ENCODE measurements at places on chromosomes 5 and 9.

DNA sequence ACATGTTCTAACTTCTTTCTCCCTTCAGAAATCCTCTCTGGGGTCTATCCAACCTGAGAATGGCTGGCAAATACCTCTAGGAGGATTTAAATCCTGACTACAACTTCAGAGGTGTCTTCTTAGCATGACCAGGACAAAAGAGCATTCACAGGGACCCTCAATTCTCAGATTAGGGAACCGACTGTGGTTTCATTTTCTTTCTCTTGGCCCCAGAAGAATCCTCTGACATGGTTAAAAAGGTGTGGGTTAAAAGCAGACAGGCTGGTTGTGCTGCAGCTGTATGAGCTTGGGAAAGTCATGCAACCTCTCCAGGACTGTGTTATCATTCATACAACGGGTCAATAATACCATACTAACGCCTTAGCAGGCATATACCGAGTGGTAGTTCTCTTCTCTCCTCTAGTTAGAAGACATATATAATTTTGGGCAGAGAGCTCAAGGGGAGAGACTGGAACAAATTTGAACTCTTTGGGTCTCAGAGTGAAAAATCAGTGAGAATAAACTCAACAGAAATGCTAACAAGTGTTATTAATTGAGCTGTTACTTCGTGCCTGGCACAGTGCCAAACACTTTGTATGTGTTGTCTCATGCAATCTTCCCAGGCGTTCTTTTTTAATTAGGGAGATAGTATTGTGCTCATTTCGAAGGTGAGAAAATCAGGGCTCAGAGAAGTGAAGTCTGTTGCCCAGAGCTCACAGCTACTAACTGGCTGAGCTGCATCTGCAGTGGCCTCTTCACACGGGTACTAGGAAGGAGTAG is 35.2 kb downstream of the INSYN2B start:
- no peak overlapping the region for H3K27ac ChIP-seq
- no peaks in the 10 kb centered on the region for H3K36me3 ChIP-seq
- H3K4me1 ChIP-seq: no peaks in the 10 kb centered on the region
- H3K27me3 ChIP-seq: peaks cover 5% of the 10 kb centered on the region
- H3K4me3 ChIP-seq: no peak overlapping the region
- ATAC-seq: no peak

DNA sequence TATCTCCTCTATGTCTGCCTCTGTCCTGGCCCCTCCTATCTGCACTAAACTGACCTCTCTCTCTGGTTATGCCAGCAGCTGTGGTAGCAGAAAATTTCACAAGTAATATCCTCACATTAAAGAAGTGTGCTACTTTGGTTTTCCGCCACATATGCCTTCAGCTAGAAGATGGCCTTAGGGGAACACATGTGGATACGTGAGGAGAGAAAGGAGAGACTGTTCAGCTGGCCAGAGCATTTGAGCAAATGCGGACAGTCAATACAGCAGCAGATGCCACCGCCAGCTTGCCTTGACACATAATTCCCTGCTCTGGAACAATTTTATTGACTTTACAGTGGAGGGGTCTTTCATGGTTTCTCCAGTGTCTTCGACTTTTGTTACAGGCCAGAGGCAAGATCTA is 434.6 kb downstream of the TAF11L14 start:
- ATAC-seq: no peak
- H3K36me3 ChIP-seq: no peaks in the 10 kb centered on the region
- H3K27me3 ChIP-seq: no peaks in the 10 kb centered on the region
- H3K4me1 ChIP-seq: no peaks in the 10 kb centered on the region
- H3K4me3 ChIP-seq: no peak overlapping the region

- H3K4me1 ChIP-seq: no peaks in the 10 kb centered on the region
- no peak overlapping the region for H3K4me3 ChIP-seq
- no peak for ATAC-seq
- H3K27me3 ChIP-seq: no peaks in the 10 kb centered on the region
- no peaks in the 10 kb centered on the region for H3K36me3 ChIP-seq
- no peak overlapping the region for H3K27ac ChIP-seq
Observed at GRCh38 chr5:27172693-27173092, 134.3 kb upstream of the CDH9 start.

- H3K27ac ChIP-seq: no peak overlapping the region
- no peaks in the 10 kb centered on the region for H3K4me1 ChIP-seq
- no peak for ATAC-seq
Observed at GRCh38 chr5:133327946-133328401, 276.2 kb downstream of the HSPA4 start.

DNA sequence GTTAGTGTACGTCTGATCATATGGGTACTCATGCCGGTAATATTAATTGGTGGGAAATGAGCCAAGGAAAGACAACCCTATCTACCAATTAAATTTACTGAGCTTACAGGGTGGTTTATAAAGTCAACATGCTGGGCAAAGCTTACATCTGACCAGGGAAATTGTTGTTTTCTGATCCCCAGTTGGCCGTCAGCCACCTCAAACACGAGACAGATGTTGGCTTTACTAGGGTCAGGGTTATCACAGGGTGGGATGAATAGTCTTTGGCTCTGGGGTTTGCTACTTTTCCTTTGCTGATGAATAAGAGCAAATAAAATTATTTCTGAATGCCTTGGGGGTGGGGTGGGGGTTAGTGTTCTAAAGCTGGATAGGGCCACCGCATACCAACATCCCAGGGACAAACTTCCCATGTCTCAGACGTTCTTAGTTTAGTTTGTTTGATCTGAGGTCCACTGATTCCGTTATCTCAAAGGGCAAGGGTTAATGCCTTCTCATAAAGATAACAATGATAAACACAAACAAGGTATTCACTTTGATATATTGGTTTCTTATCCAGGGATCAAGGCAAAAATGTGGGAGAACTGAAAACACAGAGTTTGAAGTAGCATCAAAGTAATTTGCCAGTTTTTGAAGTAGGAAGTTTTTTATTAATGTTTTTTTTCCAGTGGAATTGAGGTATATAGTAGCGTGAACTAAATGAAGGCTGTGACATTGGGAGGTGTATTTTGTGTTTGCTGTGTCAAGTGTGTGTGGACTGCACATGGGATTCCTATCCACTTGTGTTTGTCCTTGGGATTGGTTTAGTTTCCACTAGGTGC is 109.1 kb upstream of the RPS23 start:
- H3K27me3 ChIP-seq: no peaks in the 10 kb centered on the region
- ATAC-seq: no peak
- H3K27ac ChIP-seq: no peak overlapping the region
- no peaks in the 10 kb centered on the region for H3K4me1 ChIP-seq
- no peaks in the 10 kb centered on the region for H3K36me3 ChIP-seq

DNA sequence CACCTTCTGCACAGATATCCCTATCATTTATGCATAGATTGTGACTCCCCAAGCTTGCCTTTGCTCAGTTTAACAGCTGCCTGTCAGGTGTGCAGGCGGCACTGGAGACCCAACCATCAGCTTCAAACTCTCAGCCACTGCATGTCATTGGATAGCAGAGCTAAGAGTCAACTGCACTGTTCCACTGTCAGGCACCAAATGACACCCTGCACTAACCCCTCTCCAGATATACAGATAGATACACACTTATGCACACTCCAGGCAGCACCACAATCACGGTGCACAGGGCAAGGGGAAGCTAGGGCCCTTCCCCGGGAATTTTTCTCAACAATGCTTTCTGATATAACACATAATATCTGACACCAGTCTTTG is 142.3 kb downstream of the BNC2 start:
- no peaks in the 10 kb centered on the region for H3K36me3 ChIP-seq
- H3K4me1 ChIP-seq: peaks cover 8% of the 10 kb centered on the region
- no peak for ATAC-seq
- H3K27ac ChIP-seq: peak overlapping the region; percentile 55
- peak overlapping the region; percentile 63 for H3K4me3 ChIP-seq

DNA sequence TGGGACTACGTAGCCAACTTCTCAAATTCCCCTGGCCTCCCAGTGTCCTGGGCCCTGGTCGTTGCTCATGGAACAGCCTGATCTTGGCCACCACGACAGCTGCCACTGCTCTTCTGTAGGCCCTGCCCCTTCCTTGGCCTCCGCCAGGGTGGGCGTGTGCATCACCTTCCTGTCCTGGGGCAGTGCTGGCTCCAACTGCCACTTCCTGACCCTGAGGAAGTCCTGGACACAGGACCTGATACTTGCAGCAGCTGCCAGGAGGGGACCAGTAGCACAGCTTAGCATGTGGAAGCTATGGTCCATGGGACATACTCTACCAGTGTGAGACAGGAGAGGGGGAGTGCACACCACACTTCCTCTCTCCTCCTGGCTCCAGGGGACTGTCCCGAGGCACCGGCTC is 145.2 kb downstream of the TENT4A start:
- peak; percentile 43 for ATAC-seq
- no peak overlapping the region for H3K27ac ChIP-seq
- no peaks in the 10 kb centered on the region for H3K4me1 ChIP-seq
- no peaks in the 10 kb centered on the region for H3K27me3 ChIP-seq
- H3K4me3 ChIP-seq: no peak overlapping the region
- no peaks in the 10 kb centered on the region for H3K36me3 ChIP-seq

GRCh38 chr5:81354093-81354492 is 39.8 kb downstream of the ACOT12 start:
- ATAC-seq: no peak
- no peak overlapping the region for H3K4me3 ChIP-seq
- no peaks in the 10 kb centered on the region for H3K36me3 ChIP-seq
- no peaks in the 10 kb centered on the region for H3K4me1 ChIP-seq

GRCh38 chr5:73856997-73857396 is 231.0 kb downstream of the ARHGEF28 start:
- no peaks in the 10 kb centered on the region for H3K27me3 ChIP-seq
- H3K4me3 ChIP-seq: no peak overlapping the region
- H3K36me3 ChIP-seq: no peaks in the 10 kb centered on the region
- ATAC-seq: no peak
- no peaks in the 10 kb centered on the region for H3K4me1 ChIP-seq
- no peak overlapping the region for H3K27ac ChIP-seq

DNA sequence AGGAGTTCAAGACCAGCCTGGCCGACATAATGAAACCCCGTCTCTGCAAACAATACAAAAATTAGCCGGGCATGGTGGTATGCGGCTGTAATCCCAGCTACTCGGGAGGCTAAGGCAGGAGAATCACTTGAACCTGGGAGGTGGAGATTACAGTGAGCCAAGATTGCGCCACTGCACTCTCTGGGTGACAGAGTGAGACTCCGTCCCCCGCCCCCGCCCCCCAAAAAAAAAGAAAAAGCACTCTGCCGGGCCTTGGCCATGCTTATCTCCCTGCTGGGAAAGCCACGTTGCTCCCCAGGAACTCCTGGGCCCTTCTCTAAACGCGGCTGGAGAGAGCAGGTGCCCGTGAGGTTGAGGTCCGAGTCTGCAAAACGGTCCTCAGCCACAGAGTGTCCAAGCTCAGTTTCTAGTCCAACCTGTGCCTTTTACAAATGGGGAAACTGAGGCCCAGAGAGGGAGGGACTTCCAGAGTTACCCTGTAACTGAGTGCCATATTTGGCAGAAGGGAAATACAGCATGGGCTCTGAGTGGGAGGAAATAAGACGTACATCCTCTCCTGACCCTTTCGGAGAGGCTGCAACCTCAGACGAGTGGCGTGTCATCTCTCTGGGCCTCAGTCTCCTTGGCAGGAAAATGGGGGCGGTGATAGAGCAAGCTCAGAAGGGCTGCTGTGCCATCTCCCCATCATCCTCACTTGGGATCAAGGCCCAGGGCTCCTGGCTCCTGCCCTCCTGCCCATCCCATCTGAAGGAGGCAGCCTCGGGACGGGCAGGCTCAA is 6.6 kb upstream of the PHYHD1 start:
- peaks cover 93% of the 10 kb centered on the region for H3K4me1 ChIP-seq
- H3K27ac ChIP-seq: no peak overlapping the region
- ATAC-seq: no peak
- H3K27me3 ChIP-seq: no peaks in the 10 kb centered on the region

DNA sequence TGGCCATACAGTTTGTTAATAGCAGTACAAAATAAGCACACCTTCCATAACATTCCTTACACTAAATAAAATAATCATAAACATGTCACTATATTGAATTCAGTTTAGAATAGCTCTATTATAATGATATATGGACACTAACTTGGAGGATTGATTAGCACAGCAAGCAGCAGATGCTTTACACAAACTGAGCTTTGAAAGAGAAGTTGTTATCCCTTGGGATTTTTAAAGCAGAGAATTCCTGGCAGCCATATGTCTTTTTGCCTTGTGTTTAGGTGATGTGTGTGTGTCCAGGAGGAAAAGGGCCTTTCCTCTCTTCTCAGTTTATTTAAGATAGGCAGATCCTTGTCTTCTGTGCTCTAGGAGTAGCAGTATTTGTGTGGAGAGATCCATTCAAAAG is 232.2 kb upstream of the GRIN3A start:
- no peak overlapping the region for H3K27ac ChIP-seq
- H3K4me1 ChIP-seq: no peaks in the 10 kb centered on the region
- no peaks in the 10 kb centered on the region for H3K36me3 ChIP-seq
- H3K4me3 ChIP-seq: no peak overlapping the region

GRCh38 chr5:61623401-61624069 is 291.5 kb downstream of the ZSWIM6 start:
- H3K36me3 ChIP-seq: no peaks in the 10 kb centered on the region
- no peak for ATAC-seq
- H3K4me1 ChIP-seq: peaks cover 10% of the 10 kb centered on the region
- no peaks in the 10 kb centered on the region for H3K27me3 ChIP-seq
- no peak overlapping the region for H3K4me3 ChIP-seq
- no peak overlapping the region for H3K27ac ChIP-seq

- H3K4me1 ChIP-seq: peaks cover 27% of the 10 kb centered on the region
- no peak overlapping the region for H3K27ac ChIP-seq
- no peak for ATAC-seq
- H3K36me3 ChIP-seq: peaks cover 28% of the 10 kb centered on the region
Observed at GRCh38 chr9:130310456-130310855, 44.9 kb downstream of the HMCN2 start.

DNA sequence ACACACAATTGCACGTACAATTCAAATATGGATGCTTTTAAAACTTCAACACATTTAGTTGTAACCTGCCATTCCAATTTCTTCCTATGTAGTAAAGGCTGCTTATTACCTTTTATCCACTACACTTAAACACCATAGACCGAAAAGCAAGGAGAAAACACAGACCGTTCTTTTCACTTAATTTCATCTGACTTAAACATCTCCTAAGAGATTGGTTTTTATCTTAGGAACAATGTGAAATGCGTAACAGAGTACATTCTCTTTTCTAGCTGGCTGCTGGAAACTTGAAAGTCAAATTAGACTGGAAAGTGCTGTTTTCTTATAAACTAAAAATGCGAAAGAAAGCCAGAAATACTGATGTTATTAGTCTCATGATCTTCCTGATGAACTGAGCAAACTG is 241.8 kb downstream of the MLLT3 start:
- ATAC-seq: no peak
- H3K36me3 ChIP-seq: no peaks in the 10 kb centered on the region
- no peak overlapping the region for H3K27ac ChIP-seq

All from gastroesophageal sphincter (tissue), 4 donors.